ENCODE measurements at places on chromosomes 2 and 18.

GRCh38 chr2:163132850-163133249, 294.3 kb upstream of the KCNH7 start:
- DNase-seq = no peak

DNA sequence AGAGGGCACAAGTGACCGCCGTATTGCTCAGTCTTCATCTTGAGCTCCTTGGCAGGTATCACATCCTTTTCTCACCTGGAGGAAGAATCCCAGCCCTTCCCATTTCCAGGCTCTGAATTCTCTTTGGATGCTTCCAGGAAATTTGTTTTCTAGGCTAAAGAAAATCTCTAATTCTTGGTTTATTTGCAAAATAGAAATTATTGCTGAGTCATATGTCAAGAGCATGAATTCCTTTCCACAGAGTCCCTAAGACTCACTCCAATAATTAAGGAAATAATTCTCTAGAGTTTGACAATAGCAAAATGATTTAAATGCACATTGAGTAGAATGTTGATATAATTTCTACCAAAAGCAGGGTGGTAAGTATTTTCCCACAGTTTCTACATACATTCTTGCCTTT, 16.3 kb upstream of the CCDC68 start:
- no peak for DNase-seq

DNA sequence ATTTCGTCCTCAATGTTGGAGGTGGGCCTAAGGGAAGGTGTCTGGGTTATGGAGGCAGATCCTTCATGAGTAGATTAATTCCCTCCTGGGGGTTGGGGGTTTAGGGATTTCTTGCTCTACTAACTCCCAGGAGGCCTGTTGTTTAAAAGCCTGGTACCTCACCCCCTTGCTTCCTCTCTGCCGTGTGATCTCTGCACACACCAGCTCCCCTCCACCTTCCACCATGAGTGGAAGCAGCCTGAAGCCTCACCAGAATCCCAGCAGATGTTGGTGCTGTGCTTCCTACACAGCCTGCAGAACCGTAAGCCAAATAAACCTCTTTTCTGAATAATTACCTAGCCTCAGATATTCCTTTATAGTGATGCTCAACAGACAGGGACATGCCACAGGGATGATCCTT, 141.5 kb downstream of the ZNF516 start:
- no peak for DNase-seq

DNA sequence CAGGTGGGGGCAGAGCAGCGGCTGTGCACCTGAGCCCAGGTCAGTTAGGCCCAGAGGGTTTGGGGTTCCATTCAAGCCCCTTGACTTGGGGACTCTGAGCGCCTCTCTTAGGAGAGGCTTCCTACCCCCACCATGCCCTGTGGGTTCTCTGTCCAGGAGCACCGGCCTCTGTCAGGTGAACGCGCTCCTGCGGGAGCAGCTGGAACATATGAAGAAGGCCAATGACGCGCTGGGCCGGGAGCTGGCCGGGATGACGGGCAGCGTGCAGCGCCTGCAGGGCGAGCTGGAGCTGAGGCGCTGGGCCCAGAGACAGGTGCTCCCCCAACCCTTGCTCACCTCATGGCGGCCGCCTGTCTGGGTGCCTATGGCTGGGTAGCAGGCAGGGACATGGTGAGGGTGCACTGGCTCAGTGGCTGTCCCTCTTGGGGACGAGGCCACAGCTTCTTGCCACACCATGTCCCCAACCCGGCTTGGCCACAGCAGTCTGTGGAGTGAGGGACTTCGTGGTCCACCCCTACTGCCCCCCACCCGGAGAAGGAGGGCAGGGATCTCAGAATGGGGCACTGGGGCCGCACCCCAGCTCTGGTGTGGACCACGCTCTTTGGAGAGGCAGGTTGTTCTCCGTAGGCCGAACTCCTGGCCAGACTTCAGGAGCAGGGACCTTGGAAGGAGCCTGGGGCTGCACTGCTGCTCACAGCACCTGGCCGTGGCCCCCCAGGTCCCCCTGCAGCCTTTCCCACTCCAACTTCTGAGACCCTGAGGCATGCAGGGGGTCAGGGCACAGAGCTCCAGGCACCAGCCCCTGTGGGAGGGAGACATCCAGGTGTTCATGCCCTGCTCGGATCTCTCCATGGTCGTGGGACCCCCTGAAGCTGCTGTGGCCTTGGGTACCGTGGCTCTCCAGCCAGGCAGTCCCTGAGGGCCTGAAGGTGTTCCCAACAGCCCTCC, 19.7 kb downstream of the CROCC2 start:
- DNase-seq = no peak

DNA sequence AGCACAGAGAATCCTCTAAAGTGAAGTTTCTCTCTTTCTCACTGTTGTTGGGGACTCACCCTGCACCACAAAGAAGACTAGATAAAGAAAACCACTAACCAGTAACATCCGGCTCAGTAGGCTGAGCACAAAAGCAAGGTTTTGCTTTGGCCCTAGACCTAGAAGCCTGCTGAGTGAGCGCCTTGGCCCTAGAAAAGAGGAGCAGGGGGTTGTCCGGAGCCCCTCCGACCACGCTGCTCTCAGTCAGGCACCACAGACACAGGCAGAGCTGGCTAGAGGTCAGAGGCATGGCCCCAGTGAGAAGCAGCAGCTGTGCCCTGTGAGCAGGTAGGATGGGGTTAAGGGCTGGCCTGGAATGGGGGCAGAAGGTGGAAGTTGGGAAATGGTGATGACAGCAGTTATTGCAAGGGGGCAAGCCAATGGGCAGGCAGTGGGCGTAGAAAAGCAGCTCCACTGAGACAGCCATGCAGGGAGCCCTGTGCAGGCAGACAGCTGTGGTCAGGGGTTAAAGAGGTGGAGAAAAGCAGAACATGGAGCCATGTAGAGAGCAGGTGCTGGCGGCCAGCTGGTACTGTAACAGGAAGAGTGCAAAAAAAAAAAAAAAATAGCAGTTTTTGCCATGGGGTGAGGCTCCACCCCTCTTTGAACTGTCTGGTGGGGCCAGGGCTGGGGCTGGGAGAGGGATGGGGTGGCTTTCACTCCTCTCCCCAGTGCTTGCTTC, 36.9 kb upstream of the SLC14A1 start:
- DNase-seq = peak; percentile 33

DNA sequence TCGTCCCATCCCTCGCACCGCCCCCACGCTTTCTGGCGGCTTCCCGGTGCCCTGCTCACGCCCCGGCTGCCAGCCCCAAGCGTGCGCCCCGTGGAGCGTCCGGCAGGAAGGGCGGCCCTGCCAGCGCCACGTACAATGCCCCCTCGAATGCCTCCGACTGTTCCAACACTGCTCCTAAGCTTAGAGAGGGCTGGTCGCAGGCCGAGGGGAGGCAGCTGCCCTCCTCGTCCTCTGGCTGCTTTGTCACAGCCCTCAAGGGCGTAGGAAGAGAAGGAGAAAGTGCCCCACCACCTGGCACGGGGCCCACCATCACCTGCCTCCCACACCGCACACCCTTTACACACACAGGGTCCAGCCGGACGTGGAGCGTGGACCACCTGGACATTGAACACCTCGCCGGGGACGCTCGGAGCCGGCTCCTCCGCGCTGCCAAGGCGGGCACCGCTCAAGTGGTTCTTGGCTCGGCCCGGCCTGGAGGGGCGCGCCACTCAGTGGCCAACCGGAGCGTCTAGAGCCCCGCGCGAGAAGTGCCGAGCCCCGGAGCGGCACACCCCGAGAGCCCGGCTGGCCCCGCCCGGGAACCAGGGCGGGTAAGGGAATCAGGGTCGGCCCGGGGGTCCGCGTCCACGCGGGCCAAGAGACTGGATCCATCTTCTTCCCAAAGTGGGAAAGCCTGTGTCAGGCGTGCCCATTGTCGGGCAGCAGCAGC, 830 bp downstream of the DNER start:
- no peak for DNase-seq

- no peak for DNase-seq
Measured at GRCh38 chr2:218961651-218962570, 2.4 kb downstream of the CDK5R2 start.

DNA sequence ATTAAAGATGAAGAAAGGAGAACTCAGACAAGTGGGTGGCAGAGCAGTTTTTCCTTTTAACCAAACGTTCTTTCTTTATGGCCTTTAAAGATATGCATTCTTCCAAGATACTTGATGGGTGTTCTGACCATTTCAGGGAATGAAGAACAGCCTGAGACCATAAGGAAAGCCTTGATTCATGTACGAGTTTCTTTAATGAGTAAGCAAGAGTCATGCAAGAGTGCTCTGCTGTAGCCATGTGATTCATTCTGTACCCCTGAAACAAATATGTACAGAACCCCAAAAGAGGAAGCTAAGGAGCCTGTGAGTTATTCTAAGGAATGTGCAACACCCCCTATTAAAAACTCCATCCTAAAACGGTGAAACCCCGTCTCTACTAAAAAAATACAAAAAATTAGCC, 372.8 kb downstream of the MTX2 start:
- no peak for DNase-seq

- DNase-seq = no peak
Measured at GRCh38 chr2:224723586-224724217, 7.5 kb upstream of the CCDC195 start.

GRCh38 chr2:114929225-114929624, 486.8 kb downstream of the DPP10 start:
- DNase-seq = no peak

DNA sequence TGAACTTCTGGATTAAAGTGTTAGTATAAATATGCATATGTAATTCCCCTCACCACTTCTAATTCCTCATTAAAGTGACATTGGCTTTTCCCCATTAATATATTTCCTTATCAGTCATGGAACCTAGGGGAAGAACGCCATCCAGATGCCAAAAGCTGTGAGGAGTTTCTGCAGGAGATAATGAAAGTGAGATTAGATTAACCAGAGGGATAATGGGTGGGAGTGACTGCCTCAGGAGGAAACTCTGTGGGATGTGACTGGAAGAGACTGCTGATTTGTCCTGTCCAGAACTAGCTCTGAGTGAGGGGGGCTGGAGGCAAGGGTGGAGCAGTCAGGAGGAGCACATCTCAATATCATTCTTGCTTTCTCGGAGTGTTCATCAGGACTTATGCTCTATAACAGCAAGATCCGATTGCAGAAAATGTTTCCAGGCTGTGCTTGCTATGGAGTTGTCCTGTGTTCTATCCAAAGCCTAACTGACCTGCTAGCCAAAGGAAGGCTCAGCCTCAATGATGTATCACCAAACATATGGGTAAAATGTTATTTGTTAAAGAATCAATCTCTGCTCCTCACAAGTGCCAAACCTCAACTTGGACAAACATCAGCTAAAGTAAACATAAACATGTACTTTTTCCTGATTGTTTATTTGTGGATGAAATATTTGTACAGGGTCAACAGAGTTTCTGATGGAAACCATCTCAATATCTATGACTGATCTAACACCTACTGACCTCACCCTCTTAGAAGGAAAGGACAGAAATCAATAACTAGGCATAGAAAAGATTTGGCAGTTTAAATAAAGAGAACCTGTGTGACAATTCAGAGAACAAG, 118.5 kb downstream of the ASXL3 start:
- DNase-seq = no peak

GRCh38 chr2:207231106-207231865, 65.5 kb upstream of the KLF7 start:
- no peak for DNase-seq

GRCh38 chr18:54812885-54813284, 15.4 kb upstream of the RAB27B start:
- no peak for DNase-seq

GRCh38 chr2:26979741-26980140, 9.3 kb downstream of the MAPRE3 start:
- no peak for DNase-seq

DNA sequence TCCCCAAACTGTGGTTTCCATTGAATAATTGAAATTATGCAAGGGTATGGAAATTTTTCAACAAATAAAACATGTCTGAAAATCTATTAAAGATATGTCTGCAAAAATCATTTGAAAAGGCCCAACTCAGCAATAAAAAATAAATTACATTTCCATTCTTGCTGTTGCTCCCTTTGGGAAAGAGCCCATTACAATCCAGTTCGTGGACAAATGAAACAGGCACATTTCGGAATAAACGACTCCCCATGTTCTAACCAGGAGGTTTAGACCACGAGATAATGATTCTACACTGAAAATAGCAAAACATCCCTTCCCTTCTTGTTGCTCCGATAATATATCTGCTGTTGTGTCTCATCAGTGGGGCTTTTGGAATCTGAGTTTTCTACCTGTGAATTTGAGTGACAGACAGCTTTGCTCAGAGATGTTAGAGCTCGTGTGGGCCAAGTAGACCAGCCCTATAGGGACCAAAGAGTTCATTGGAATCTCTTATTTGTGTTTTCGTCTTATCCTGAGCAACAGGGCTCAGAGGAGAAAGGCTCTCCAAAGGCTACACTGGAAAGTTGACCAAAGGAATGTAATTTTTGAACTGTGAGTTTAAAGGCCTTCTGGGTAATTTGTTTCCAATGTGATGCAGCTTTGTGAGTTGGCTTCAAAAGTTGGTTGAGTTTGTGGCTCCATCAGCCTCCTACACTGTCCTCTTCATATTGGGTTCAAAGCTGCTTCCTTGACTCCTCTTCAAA, 119.5 kb downstream of the ACTR3 start:
- no peak for DNase-seq

- no peak for DNase-seq
Measured at GRCh38 chr18:65754121-65754520, 3.3 kb downstream of the CDH7 start.

- DNase-seq = no peak
Measured at GRCh38 chr18:35497027-35497369, 762 bp downstream of the INO80C start.

- peak; percentile 4 for DNase-seq
Measured at GRCh38 chr2:225668606-225669266, 269.2 kb downstream of the NYAP2 start.

DNA sequence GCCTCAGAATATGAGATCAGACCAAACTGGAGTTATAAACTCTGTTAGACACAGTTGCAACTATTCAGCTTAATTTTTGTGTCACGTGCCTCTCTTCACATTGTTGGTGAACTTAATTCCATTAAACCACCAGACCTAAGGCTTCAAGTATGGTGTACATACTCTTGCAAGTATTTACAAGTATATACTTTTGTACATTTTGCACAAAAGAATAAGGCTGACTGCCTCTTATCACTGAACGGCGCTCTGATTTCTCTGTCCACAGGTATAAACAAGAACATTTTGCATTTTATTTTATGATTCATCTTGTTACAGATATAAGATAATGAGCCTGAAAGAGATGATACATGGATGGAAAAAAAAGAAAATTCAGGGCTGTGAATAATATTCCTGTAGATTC, 269.7 kb upstream of the ACVR2A start:
- DNase-seq = no peak

DNA sequence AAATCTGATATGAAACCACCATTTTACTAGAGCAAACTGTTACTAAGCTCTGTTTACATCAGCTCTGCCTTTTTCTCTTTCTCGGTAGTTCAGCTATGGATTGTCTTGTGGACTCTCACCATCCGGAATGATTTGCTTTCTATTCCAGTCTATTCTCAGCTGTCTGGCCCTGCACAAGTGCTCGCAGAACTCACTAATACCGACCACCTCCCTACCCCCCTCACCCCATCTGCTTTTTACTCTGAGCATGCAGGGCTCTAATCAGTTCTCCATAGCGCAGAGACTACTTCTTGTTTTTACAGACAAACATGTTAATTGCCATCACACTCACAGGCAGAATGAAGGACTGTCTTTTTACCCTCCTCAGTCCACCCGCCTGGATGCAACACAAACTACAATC, 180.7 kb upstream of the POU3F3 start:
- no peak for DNase-seq

GRCh38 chr18:59012815-59013705, 126.6 kb upstream of the SEC11C start:
- DNase-seq = no peak
